Substantia nigra (tissue), 51 donors: ENCODE measurements at places on chromosomes 7 and 10.

GRCh38 chr10:4459531-4459930 lies 366.5 kb upstream of the AKR1E2 start:
- no peak for DNase-seq

DNA sequence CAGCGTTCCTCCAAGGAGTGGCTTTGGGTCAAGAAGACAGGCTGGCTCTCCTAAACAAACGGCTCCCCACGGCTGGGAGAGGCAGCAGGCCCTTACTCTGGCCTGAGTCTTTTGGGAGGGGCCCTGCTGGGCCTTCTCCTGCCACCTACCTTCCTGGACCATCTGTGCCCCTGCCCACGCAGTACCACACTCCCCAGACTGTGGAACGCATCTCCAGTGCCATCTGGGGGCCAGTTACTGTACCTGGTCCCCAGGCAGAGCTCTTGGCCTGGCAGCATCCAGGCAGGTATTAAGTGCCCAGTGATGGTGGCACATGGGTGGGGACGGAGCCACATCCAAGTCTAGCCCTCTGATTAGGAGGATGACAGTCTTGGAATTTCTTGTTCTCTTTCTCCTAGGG lies 14.4 kb downstream of the ALKBH4 start:
- no peak for DNase-seq

DNA sequence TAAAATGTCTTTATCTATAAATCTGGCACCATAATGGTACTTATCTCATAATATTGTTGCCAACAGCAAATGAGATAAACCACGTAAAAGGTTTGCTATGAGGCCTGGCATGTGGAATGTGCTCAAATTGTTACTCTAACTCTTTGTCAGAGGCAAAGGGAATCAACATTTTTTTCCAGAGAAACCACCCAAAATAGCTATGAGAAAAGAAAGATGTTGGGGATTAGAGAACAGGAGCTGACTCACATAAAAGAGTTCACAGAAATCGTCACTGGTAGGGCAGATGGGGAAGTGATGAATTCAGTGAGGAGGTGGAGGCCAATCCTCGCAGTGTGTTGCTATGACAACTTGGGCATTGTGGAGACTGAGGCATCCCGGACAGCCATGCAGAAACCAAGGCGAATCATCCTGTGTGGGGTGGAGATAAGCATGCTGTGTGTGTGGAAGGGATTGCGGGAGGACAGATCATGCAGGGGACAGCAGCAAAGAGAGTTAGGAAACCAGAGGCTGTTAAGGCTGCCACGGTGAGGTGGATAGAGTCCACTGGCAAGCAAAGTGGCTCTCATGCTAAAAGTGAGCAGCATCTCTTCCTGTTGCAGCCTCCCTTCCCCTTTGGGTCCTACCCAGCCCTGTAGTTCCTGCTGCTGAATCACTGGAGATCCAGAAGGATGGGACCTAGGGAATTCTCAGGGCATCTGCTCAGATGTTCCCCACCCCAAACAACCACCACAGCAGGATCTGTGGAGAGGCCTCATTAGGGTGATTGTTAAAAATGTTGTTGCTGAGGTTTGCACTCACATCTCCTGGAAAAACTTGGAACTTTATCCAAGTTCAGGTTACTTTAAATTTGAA lies 103.9 kb downstream of the CUBN start:
- no peak for DNase-seq

DNA sequence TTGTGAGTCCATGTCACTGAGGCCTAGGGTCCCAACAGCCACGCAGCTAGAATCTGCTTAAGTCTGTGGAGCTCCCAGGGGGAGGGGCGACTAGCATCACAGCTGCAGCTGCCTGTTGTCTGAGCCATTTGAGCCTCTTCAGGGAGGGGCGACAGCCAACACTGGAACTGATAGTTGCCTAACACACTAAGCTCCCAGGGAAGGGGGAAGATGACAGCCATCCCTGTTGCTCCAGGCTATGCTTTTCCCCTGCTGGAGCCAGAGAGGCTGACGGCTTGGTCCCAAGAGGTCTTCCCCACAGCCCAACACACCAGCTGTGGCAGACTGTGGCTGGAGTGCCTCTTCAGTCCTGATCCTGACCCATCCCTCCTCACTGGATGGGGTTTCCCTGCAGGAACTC lies 817.5 kb downstream of the NXPH1 start:
- DNase-seq, result no peak

DNA sequence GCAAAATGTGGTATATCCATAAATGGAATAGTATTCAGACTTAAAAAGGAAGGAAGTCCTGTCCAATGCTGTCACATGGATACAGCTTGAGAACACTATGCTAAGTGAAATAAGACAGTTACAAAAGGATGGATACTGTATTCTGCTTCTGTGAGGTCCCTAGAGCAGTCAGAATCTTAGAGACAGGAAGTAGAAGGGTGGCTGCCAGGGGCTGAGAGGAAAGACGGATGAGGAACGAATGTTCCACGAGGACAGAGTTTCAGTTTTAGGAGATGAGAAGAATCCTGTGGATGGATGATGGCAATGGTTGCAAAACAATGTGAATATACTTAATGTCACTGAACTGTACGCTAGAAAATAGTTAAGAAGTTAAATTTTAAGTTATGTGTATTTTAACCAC lies 3.8 kb downstream of the PRKCQ start:
- no peak for DNase-seq

DNA sequence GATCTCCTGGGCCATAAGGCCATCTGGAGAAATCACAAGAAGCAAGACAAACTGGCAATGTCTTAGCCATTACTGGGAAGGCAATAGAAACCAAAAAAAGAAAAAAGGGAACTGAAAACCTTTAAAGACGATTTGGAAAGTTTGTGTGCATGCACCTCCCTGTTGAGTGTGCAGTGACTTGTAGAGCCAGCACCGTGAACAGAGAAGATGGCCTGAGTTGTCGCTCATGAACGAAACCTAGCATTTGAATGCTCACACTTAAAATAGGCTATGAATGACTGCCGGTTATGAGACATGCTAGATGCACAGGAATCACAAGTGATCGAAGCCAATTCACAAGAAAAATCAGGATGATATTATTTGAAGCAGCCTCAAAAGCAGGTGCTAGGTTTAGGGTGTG lies 151.3 kb upstream of the ADO start:
- DNase-seq, result no peak

DNA sequence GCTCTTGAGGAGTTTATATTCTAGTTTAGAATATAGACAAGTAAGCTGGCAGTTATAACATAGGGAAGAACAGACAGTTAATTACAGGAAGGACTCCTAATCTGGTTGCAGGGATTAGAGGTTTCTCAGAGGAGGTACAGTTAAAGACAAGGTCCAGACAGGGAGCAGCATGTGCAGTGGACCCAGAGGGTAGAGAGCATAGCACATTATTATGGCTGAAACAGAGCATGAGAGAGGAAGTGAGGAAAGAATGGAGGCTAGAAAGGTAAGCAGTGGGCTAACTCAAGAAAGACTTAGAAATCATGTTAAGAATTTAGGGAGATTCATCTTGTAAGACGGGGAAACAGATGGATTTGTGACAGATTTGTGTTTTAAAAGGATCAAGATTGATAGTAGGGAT lies 9.7 kb downstream of the MIOS start:
- DNase-seq, result no peak

GRCh38 chr7:137694405-137694804 lies 152.4 kb downstream of the DGKI start:
- no peak for DNase-seq

- no peak for DNase-seq
Observed at GRCh38 chr7:149188637-149189259, 6.6 kb upstream of the ZNF282 start.

GRCh38 chr10:88374392-88375175 lies 208.5 kb downstream of the RNLS start:
- DNase-seq, result no peak
